ENCODE measurements at places on chromosomes 3 and 15.

- ATAC-seq: no peak
Observed at GRCh38 chr15:26421065-26421464, 351.8 kb downstream of the GABRB3 start.

- no peak for ATAC-seq
Observed at GRCh38 chr15:86645925-86646500, 566.3 kb downstream of the AGBL1 start.

- ATAC-seq: no peak
Observed at GRCh38 chr3:46369675-46370132, 1.0 kb upstream of the CCR5 start.

DNA sequence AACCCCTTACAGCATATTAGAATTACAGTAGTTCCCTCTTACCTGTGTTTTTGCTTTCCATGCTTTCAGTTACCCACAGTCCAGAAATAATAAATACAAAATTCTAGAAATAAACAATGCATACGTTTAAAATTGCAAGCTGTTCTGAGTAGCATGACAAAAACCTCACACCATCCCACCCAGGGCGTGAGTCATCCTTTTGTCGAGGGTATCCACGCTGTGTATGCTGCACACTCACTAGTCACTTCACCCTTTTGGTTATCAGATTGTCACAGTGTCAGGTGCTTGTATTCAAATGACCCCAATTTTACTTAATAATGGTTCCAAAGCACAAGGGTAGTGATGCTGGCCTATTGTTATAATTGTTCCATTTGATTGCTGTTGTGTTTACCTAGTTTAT is 72.5 kb upstream of the P3H2 start:
- no peak for ATAC-seq

DNA sequence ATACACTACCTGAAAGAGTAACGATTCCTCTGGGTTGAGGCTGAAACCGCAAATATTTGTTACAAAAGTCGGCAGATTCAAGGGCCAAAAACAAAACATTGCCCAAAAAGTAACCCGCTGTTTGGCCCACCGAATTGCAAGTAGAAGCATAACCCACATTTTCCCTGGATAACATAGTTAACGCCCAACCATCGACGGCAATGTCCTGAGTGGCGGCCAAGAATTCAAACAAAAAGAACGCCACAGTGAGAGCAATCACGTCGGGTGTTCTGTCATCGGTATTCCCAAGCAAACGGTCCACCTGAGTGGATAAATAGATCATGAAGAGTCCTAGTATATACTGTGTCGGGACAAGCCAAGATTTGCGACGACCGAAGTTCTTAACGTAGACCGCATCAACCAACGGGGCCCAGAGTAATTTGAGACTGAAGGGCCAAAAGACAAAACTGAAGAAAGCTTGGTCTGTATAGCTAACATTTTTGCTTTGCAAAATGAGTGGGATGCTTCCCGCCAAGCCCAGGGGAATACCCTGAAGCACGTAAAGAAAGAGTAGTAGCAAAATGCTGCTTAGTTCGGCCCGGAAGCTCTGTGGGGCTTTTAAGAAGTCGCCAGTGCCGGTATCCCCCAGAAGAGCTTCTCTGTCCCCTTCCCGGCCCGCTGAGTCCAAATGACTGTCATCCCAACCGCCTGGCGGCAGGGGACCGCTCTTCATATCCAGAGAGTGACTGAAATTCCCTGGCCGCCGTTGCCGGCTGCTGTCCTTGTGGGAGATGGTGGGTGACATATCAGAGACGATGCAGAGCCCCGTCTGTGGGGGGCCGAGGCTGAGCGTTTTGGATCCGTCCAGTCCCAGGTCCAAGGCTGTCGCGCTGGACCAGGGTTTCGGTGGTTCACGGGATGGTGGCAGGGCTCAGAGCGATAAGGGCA is 750 bp downstream of the SLC33A1 start:
- ATAC-seq: peak; percentile 6

DNA sequence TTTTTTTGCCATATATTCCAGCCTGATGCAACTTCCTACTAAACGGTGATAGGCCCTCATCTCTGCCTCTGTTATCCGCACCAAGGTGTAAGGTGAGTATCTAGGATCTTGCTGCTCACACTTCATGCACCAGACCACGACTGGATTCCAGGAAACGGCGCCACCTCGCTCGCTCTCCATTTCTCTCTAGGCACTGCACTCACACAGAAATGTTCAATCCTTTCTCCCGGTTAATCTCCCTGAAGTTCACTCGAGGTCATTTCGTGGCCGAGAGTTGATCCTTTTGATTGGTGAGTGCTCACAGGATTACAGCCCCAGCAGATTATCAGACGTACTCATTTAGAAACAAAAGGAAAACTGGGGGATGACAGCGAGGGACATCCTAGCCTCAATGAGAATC is 28.1 kb downstream of the MCF2L2 start:
- ATAC-seq: no peak

- no peak for ATAC-seq
Observed at GRCh38 chr15:101189409-101190091, 62.3 kb downstream of the CHSY1 start.

- ATAC-seq: no peak
Observed at GRCh38 chr15:41285285-41285684, 47.1 kb downstream of the OIP5 start.

GRCh38 chr3:149813367-149814281 is 609 bp downstream of the RNF13 start:
- ATAC-seq: peak; percentile 62

GRCh38 chr3:127675651-127676391 is 3.1 kb downstream of the ABTB1 start:
- no peak for ATAC-seq

DNA sequence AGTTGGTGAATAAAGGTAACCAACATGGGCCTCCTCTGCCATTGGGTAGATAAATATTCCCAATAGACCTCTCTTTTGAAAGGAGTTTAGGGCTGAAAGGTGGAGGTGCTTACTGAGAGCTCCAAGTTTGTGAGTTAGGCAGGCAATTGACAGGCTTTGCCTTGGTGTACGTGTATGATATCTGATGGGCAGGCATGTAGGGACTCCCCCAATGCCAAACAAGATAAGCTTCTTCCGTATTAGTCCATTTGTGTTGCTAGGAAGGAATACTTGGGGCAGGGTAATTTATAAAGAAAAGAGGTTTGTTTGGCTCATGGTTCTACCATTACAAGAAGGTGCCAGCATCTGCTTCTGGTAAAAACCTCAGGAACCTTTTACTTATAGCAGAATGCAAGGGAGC is 160.7 kb upstream of the EIF1B start:
- ATAC-seq: no peak

DNA sequence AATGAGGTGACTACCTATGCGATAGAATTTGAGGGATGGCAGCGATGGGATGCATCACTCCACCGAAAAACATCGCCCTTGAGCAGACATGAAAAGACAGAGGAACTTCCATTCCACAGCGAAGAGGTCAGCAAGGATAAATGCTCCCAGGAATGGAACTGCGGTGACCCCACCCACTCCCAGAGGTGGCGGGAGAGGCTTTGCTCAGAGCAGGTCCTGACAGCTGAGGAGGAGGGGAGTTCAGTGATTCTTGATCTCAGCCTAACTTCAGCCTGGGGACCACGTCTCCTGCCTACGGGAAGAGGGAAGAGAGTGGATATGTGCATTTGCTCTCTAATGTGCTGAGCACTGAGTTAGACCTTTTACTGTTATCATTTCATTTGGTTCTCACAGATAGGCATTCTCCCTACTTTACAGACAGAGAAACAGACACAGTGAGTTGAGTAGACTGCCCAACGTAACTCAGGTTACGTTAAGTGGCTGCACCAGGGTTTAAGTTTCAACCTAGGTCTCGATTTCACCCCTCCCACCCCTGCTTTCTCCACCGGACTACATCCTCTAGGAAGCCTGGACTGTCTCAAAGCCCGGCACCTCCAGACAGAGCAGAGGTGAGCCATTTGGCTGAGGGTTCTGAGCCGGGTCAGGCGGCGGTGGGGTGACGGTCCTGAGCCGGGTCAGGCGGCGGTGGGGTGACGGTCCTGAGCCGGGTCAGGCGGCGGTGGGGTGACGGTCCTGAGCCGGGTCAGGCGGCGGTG is 170.0 kb downstream of the RAB11A start:
- ATAC-seq: peak; percentile 26

GRCh38 chr3:133856316-133856715 is 39.4 kb downstream of the RAB6B start:
- no peak for ATAC-seq

Data from SK-N-SH treated with all-trans-retinoic acid at 6 μM for 48 hours (cell line).